Cortex of kidney (tissue), 1 donor: ENCODE measurements at places on chromosomes 4 and X.

DNA sequence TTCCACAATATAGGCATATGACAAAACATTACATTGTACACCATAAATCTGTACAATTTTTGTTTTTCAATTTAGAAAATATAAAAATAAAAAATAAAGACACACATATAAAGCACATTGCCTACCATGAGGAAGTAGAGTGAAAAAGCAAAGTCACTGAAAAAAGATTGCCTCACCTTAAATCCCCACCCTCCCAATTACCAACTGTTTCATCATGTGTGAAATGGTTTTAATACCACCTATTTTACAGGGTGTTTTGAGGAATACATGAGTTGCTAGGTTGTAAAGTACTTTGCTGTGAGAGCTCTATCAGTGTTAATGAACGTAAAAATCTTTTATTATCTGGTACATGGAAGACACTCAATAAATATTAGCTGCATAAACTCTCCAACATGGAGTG is 373.6 kb upstream of the NDST3 start:
- DNase-seq = no peak

DNA sequence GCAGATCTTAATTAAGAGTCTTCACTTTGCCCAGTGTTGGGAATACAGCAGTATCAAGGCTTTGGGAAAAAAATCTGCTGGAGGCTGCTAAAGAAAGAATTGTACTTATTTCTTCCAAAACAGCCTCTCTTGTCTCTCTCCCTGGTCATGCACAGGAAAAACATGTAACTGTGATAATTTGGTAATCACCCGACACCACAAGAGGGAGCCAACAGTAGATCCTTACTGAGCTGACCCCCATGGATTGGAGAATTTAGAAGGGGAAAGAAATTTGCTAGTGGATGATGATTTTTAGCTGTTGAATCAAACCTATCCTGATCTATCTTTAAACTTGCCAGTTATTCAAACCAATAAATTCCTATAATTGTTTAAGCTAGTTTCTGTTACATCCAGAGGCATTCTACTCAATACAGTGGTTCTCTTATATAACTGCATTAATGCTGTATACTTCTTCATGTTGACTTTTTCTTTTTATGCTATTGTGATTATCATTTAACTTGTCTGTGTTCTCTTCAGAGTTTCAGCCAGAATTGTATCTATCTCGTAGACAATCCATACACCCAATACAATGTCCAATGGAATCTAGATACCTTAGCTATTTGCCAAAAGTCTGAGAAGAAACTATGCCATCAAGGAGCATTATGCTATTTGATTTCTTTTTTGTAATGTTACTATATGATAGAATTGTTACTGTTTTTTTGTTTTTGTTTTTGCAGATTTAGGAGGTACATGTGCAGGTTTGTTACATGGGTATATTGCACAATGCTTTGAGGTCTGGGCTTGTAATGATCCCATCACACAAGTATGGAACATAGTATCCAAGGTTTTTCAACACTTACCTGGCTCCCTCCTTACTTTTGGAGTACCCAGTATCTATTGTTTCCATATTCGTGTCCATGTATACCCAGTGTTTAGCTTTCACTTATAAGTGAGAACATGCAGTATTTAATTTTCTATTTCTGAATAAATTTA is 31.3 kb upstream of the ARHGEF38 start:
- DNase-seq = no peak

- DNase-seq = no peak
These were observed 952.3 kb downstream of the RPA4 start for GRCh38 chrX:97835969-97836368.

DNA sequence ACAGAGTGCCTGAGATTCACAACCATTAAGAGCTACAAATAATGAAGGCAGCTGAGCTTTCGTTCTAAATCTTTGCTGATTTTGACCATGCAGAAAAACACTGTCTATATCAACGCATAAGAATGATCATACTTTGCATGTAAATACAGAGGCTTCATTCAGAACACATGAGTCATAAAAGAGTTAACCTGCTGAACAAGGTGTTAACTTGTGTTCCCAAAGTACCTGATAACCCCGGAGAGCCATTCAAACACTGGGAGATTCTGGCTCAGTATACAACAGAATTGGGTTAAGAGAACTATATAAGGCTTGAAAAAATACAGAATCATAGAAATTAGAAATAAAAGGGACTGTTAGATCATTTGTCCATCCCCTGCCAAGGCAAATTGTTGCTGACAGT is 964.3 kb upstream of the TENM3 start:
- DNase-seq = no peak

GRCh38 chr4:147117431-147117830 is 171.8 kb upstream of the TTC29 start:
- no peak for DNase-seq

GRCh38 chr4:142922720-142923119 is 76.6 kb upstream of the INPP4B start:
- DNase-seq = no peak

DNA sequence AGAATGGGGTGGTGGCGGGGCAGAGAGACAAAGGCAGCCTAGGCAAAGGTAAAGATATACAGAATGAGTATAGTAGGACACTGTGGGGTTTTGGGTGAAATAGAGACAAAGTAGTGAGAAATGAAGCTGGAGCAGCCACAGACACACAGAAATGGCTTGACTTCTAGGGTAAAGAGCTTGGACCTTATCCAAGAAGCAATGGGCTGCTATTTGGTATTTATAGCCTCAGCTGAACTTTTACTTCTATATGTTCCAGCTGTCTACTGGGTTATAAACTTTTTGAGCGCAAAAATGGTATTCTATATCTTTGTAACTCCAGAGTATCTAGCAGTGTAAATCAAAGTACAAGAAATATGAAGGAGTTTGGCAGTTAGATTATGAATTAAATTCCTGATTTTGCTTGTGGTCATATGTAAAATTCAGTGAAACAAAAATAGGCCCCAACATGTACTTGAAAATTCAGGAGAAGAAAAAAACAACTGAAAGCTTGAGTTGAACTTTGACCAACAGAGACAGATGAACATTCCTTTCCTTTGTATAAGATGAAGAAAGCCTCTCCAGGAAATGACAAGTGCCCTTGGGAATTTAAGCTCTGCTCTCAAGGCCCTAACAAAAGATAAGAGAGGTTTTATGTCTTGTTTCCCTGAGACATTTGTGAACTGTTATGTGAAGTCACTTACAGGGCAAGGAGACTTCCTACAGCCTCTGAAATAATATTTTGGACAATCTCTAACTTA is 354.1 kb downstream of the CHIC1 start:
- no peak for DNase-seq

GRCh38 chr4:38023347-38024205 is 63.4 kb downstream of the PTTG2 start:
- DNase-seq = no peak

- DNase-seq = no peak
These were observed 134.7 kb downstream of the PALLD start for GRCh38 chr4:168631241-168632162.

DNA sequence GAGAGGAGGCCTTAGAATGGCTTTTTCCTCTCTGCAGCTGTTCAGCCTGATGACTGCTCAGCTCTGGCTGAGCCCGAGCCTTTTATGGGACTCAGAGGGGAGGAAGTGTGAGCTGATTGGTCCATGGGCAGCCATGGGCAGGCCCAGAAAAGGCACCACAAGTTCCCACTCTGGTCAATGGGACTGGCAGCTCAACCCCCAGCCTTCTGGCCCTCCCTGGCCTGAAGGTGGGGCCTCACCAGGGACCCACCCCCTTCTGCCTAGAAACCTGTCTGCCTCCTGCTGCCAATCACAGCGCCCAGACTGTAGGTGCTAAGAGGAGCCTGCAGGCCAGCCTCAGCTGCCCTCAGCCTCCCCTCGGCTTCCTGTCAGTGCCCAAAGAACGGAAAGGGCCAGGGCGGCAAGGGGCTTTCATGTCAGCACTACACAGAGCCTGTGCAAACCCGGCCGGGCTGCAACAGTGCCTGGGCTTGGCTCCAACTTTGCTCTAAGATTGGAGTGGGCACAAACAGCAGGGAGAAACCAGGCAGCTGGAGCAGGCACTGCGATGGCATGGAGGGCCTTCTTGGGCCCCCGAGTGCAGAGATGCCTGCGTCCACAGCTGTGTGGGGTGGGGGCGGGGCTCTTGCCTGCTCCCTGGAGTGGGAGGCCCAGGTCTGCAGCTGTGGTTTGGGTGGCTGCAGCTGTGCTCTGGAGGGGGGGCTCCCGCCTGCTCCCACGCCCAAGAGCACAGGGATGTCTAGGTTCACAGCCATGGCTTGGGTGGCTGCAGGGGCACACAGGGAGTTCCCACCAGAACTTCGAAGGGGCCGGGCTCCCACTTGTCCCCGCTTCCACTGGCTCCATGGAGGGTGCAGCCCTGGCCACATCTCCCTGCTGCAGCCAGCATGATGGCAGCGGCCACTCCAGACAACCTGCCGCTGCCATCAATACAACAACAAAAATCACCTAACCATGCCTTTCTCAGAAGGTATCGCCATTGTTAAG is 92.6 kb downstream of the NXF2 start:
- DNase-seq = no peak

GRCh38 chr4:146472404-146472803 is 49.3 kb downstream of the SLC10A7 start:
- no peak for DNase-seq

- DNase-seq = no peak
These were observed 7.9 kb upstream of the STOX2 start for GRCh38 chr4:183897193-183897592.

DNA sequence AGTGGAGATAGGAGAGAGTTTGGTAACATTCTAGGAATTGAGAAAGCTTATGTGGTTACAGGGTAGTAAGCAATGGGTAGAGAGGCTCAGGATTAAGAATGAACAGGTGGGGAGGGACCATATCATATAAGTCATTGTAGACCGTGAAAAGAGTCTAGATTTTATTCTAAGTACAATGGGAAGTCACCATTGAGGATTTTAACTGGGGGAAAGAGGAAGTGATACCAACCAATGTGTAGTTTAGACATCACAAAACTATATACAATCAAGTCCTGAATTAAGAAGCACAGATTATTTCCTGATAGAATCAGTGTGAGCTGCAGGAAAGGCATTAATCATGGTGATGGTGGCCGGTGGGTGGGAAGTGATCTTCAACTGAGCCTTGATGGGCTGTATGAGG is 178.3 kb upstream of the ZIC3 start:
- DNase-seq = no peak

GRCh38 chr4:146577111-146577510 is 55.4 kb upstream of the SLC10A7 start:
- no peak for DNase-seq

DNA sequence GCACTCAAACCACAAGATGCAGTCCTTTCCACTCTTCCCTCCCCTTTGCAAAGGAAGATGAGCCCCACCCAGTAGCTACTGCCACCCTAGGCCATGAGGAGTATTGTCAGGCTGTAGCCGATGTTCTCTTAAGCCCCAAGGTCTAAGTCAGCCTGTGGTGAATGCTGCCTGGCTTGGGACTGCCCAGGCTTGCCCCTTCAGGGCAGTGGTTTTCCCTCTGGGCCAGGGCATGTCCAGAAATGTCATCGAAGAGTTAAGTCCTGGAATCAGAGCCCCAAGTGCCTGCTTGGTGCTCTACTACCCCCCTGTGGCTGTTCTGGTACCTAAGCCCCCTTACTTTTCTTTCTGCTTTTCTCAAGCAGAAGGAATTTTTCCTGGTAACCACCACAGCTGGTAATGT is 11.8 kb upstream of the PGK1 start:
- no peak for DNase-seq

DNA sequence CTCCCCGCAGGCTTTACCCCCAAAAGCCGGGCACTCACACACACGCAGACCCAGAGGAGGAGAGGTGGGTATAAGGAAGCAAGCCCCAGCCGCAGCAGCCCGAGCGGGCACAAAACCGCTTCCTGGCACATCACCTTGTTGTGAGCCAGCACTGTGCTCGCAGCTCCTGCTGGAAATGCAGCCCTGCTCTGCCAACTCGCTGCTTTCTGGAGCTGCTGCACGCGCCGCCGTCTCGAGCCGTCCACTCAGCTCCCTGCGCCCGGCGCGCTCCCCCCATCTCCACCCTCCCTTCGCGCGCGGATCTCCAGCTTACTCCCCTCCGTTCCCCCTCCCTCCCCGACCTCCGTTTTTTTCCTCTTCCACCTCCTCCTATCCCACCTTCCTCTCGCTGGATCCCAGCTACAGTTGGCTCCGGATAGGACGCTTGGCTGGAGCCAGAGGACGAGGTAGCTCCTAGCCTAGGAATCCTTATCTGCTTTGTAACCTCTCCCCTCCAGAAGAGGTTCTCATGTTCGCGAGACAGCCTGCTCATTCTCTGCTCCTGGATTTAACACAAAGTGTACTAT is at the start of gene SPOCK3:
Gene SPOCK3 (minus strand): TSS at position 179 of the 566 bp plus-strand sequence.
- no peak for DNase-seq

DNA sequence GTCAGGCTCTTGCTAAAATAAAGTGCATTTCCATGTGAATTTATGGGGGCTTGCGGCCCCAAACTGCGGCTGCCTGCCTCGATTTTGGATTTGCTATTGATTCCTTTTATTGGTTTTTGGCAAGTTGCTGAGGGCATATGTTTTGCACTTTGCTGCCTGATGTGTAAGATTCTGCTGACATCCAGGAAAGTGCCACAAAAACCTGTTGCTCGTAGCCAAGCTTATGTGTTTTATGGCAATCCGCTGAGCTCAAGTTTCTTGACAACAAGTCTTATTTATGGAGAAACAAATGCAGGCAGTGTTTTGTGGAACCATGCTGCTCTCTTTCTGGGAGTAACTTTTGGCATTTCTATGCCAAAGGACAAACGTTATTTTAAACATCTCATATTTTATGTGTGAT is 97.3 kb upstream of the DDIT4L start:
- no peak for DNase-seq

DNA sequence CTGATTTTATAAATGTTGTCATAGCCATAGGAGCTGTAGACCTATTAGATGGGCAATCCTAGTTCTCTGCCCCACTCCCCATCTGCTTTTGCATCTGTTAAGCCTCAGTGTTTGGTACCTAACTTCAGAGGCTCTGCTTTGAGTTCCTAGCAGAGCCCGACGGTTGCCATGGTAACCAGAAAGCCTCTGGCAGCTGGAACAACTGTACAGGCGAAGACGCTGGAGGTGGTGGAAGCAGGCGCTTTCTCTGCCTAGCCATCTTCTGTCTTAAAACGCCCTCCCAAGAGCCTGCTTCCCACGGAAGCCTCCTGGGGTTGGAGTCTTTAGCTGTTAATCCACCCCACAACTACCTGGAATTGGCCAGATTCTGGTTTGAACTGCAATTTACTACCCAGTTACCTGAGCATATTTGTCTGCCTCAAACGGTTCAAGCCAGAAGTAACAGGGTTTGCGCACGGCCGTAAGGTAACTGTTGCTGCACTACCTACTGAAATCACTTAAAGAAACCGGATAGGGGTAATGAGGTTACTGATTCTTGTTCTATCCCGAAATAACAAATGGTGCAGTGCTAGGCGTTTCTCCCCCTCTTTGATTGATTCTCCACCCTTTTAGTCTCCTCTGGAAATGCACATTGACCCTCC is 1.0 kb upstream of the GABRG1 start:
- no peak for DNase-seq

DNA sequence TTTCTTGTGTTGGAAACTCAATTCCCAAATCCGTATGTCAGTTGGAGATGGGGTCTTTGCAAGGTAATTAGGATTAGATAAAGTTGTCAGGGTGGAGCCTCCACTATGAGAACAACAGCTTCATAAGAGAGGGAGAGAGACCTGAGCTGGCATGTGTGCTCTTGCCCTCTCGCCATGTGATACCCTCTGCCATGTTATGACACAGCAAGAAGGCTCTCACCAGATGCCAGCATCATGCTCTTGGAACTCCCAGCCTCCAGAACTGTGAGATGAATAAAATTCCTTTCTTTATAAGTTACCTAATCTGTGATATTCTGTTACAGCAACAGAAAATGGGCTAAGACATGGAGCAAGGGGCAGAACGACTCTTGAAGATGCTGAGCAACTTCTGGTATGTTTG is 201.9 kb upstream of the BOD1L1 start:
- DNase-seq = no peak
